Dorsolateral prefrontal cortex (tissue), 122 donors: ENCODE measurements at places on chromosomes 3 and 15.
A peak's percentile ranks its signal among the peaks of the same experiment; 100 is the strongest.

- no peak for DNase-seq
Measured at GRCh38 chr15:81502439-81502838, 128.4 kb upstream of the TMC3 start.

- no peak for DNase-seq
Measured at GRCh38 chr3:133457025-133457424, 57.2 kb downstream of the BFSP2 start.

- no peak for DNase-seq
Measured at GRCh38 chr15:94080416-94080815, 150.9 kb upstream of the MCTP2 start.

GRCh38 chr3:38617137-38617536, 32.4 kb downstream of the SCN5A start:
- no peak for DNase-seq

DNA sequence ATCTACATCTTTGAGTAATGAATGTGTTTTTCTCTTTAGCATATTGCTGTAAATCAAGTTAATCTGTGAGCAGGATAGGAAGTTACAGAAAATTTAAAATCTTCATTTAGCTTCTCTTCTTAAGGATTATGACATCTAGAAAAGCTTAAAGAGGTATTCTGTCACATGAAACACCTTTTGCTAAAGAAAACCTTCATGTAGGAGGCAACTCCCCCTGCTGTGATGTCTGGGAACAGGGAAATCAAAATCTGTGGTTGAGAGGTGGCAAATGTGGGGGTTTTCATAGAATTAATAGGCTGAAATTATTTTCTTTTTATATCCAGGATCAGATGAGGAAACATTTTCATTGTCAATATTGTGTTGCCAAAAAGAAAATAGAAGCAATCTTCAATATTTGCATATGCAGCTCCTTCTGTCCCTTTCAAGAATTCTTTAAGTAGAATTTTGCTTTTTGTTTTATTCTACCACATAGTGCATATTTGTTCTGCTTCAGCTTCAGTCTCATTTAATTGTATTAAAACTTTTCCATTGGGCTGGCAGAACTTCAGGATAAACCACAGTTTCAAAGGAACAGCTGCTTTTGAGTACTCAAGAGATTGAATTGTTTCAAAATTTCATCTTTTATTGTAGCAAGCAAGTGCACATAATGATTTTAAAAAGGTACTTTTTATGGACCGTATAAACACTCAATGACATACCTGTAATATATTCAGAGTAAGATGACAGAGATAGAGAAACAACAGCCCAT, 128.4 kb downstream of the RAP2B start:
- DNase-seq, result no peak

DNA sequence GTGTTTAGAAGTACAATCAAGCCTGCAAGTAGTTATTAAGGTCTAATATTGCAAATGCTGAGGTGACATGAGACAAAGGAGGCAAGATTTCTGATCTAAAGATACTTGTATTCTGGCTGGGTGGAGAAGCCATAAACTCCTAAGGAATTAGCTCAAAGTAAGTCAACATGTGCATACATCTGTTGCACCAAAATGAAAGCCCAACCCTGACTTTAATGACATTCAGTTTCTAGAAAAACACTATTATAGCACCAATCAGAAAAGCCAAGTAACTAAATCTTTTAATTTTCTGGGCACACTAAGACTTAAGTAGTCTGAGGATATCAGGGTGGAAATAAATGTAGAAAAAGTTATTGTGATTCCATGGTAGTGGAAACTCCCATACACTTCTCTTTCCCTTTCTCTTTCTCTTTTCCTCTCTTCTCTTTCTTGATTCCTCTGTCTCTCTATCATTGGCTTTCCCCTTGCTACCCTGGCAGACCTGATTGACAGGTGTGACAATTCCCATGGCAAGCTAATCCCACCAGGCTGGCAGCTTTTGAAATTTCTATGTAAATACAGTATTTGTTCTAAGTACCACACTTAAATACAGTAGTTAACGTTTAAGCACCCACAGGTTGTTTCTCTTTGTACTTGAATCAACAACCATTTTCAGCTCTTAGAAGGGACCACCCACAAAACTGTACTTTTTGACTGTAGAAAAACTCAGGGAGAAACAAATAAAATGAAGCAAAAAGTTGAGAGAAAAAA, 528.4 kb upstream of the SEMA6D start:
- DNase-seq, result no peak

- no peak for DNase-seq
Measured at GRCh38 chr3:98180319-98180890, 13.9 kb downstream of the OR5H15 start.

- no peak for DNase-seq
Measured at GRCh38 chr3:159082519-159082918, 280.7 kb downstream of the MFSD1 start.

- DNase-seq, result no peak
Measured at GRCh38 chr15:40543631-40544294, 21.1 kb downstream of the CCDC32 start.

GRCh38 chr3:62100282-62100989, 272.9 kb downstream of the FEZF2 start:
- no peak for DNase-seq

DNA sequence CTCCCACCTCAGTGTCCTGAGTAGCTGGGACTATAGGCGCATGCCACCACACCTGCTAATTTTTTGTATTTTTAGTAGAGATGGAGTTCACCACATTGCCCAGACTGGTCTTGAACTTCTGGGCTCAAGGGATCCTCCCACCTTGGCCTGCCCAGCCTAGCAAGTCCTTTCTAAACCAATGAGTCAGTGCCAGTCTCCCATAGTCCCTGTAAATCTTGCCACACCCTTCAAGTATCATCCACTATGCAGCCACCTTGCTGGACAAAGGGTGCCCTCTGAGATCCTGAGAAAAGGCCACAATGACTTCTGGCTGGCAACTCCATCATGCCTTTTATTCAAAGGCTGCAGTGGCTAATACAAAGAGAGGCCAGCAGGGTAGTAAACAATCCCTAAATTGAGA, 184.0 kb downstream of the ABHD5 start:
- DNase-seq, result no peak

- DNase-seq, result peak; percentile 32
Measured at GRCh38 chr3:11774296-11774877, 72.3 kb downstream of the TAMM41 start.

- DNase-seq, result no peak
Measured at GRCh38 chr3:139745831-139746230, 68.1 kb upstream of the NMNAT3 start.
